ENCODE measurements at places on chromosomes 12 and 14.
A peak's percentile ranks its signal among the peaks of the same experiment; 100 is the strongest.

DNA sequence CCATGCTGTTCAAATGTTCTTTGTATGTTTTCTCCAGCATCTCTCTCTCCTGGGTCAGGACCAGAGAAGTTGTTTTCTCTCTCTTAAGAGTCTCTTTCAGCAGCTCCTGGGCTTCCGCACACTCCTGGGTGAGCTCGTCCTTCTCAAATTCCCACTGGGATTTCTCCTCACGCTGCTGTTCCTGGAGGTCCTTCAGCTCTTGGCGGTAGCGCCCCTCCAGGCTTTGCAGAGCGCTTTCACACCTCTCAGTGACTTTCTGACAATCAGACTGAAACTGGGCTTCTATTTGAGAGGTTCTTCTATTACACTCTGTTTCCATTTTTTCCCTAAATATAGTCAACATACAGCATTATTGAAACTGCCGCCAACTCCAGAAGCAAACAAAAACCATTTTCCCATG, 72.7 kb downstream of the NIN start:
- no peak for DNase-seq

DNA sequence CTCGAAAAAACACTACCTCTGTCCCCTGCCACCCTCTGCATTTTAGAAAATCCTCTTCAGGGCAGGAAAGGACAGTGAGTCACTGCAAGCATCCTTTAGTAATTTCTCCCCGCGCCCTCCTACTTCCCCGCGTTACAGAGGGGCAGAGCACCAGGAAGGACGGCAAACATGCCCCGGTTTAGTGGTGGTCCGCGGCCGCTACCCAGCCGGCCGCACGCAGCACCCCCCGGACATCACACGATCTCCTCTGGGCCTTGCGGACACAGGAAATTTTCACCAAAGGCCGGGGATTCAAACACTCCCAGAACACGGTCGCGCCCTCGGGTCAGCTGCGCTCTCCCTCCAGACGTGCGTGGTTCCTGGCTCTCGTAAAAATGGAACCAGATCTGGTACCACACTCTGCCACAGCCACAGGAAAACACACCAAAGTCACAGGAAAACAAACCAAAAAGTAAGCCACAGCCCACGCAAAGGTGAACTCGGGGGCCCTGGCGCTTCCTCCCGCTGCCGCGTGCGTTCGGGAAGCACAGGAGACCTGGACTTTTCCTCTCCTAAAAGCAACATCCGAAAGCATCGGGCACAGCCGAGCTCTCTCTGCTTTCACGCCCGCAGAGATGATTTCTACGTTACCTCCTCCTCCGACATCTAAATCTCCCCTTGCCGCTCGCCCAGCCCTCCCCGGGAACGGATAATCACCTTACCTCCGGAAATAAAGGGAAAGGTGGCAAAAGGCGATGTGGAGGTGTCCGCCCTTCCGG, 839 bp downstream of the SLC38A1 start:
- DNase-seq: peak; percentile 60

- peak; percentile 28 for DNase-seq
Measured at GRCh38 chr12:104458694-104459367, 2.1 kb downstream of the CHST11 start.

- DNase-seq: no peak
Measured at GRCh38 chr14:82796086-82796485, 1262.4 kb upstream of the SEL1L start.

DNA sequence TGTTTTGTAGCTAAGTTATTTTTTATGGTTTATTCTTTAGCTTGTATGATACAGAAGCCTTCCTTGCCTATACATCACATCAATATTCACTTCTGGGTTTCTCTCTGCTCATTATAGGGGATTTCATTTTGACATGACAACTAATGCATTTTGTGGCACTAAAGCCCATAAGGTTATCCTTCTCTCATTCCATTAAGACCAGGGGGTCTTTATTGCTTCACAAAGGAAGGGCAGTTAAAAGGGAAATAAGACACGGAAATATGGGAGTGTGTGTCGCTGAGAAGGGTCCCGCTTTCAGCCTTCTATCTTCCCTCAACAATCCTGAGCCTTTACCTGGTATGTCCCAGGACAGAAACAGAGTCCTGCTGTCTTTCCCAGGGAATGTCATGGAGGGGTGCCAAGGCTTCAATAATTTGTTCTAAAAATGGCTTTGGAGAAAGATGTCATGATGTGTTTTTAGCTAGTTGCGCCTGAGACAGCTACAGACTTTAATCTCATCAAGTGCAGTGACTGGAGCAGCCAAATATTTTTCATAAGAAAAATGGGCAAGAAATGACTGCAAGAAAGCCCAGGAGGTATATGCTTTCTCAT, 1145.4 kb upstream of the TMEM132C start:
- no peak for DNase-seq

DNA sequence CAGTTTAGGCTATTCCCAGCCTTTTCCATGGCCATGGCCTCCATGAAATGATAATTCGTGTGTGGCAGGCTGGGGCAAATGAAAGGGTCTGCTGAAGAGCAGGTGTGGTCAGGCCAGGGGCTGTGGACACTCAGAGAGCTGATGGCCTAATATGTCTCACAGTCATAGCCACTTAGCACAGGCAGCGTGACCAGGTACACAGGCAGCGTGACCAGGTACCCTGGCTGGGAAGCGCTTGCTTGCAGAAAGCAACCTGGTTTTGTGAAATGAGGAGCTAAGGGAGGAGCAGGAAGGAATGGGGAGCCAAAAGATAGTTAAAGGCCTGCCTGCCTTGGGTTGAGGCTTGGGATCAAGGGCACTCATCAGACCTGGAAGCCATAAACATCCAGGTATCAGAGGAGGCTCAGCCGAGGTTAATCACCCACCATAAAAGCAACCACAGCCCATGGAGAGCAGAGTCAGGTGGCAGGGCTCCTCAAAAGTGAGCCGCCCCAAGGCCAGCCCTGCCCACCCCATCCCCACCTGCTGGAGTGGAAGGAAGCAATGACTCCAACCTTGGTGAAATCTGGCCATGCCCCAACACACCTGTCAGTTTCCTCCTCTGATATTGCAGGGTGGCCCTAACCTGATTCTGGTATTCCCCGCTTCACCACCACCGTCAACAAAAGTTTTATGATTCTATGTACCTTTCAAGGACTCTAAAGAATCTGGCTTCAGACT, 8.0 kb upstream of the KRT8 start:
- DNase-seq: no peak
